Kidney glomerular epithelial cell (primary cell): ENCODE measurements at places on chromosomes 3 and 15.

- no peak for DNase-seq
Measured at GRCh38 chr3:66466606-66467270, 34.1 kb downstream of the LRIG1 start.

DNA sequence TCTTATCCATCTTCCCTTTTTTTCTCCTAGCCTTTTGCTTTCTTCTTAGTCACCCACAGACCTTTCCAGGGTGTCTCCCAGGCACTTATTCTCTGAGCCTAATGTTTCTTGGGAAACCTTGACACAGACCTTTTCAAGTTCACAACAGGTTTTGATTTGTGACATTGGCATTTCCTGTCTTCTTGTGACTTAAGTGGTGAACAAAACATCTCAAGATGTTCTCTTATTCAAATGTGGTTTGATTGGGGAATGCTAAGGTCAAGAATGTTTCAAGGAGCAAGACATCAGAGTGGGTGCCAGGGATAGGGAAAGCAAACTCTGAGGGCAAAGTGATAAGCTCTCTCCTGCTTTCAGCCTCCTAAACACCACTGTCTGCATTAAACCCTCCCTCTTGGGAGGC, 68.2 kb upstream of the GSK3B start:
- DNase-seq, result no peak

- DNase-seq, result no peak
Measured at GRCh38 chr15:69543681-69544364, 91.2 kb downstream of the RPLP1 start.

- peak; percentile 0 for DNase-seq
Measured at GRCh38 chr3:140842984-140843649, 98.5 kb upstream of the SLC25A36 start.

GRCh38 chr3:105730801-105731354, 137.9 kb downstream of the CBLB start:
- DNase-seq, result no peak

- DNase-seq, result no peak
Measured at GRCh38 chr3:158407844-158408517, 163.0 kb upstream of the MLF1 start.

- DNase-seq, result peak; percentile 88
Measured at GRCh38 chr3:188950832-188951489, 220.8 kb upstream of the TPRG1 start.

- no peak for DNase-seq
Measured at GRCh38 chr15:85753261-85753660, 41.5 kb downstream of the KLHL25 start.

GRCh38 chr3:100081311-100081710, 33.0 kb downstream of the FILIP1L start:
- no peak for DNase-seq

GRCh38 chr3:179179979-179180759, 32.0 kb downstream of the PIK3CA start:
- no peak for DNase-seq

DNA sequence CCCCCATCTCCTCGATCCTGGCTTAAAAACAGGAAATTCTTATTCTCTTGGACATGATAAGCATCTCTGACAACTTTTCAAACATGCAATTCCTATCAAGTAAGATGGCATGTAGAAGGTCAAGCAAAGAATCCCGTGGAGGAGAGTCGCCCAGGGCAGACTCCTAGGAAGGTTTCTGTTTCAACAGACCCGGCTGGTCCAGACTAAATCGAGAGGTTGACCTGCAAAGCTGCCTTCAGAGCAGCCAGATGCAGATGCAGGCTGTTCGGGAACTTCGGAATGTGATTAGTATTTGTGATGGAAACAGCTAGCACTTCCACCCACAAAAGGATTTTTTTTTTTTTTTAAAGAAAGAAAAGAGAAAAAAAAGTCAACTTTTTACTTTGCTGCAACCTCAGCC, 216.8 kb downstream of the NR1D2 start:
- no peak for DNase-seq

- no peak for DNase-seq
Measured at GRCh38 chr3:54533856-54534255, 394.0 kb downstream of the LRTM1 start.

- peak; percentile 95 for DNase-seq
Measured at GRCh38 chr15:40266828-40267304, 16.0 kb downstream of the ANKRD63 start.

GRCh38 chr15:67506775-67507747, 13.9 kb upstream of the C15orf61 start:
- DNase-seq, result no peak

DNA sequence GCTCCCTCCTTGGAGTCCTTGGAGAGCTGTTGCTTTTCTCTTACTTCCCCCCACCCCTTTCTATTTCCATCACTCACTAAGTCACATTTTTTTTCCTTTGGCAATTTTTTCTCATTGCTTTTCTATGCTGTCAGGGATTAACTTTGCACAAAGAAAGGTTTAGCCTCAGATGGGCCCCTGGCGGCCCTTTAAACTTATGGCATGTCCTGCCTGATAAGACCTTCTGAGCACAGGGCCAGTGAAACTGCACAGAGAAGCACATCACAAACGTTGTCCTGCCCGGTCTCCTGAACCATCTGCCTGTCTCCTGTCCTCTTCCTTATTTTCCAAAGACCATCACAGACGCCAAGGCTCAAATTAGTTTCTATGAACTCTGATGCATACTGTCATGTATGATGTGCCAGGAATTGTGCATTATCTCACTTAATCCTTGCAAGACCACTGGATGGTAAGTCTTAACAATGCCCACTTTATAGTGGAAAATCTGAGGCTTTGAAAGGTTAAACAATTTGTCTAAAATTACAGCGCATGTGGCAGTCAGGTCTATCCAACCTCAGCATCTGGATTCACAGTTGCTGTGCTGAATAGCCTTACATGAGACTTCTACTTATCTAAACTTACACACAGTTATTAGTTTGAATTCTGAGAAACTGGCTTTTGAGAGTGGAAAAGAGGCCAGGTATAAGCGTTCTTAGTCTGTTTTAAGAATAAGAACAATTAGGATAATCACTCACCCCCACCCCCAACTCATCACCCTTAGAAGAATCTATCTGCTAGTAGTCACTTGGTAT, 648.1 kb downstream of the NTRK3 start:
- DNase-seq, result no peak

DNA sequence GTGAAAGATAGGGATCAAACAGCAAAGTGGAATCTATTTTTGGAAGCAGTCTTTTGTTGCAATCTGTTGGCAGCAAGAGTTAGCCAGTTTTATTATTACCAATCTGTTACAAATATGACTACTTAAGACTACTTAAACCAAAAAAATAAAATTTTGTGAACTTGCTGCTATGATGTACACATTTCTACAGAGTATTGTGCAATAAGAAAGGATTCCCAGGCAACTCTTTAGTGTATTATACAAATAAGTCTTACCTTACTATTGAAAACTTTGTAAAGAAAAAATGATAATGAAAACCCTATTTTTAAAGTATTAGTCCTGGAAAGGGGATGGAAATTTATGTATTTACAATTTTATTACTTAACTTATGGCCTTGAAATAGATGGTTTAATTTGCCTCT, 44.7 kb downstream of the CADM2 start:
- no peak for DNase-seq

DNA sequence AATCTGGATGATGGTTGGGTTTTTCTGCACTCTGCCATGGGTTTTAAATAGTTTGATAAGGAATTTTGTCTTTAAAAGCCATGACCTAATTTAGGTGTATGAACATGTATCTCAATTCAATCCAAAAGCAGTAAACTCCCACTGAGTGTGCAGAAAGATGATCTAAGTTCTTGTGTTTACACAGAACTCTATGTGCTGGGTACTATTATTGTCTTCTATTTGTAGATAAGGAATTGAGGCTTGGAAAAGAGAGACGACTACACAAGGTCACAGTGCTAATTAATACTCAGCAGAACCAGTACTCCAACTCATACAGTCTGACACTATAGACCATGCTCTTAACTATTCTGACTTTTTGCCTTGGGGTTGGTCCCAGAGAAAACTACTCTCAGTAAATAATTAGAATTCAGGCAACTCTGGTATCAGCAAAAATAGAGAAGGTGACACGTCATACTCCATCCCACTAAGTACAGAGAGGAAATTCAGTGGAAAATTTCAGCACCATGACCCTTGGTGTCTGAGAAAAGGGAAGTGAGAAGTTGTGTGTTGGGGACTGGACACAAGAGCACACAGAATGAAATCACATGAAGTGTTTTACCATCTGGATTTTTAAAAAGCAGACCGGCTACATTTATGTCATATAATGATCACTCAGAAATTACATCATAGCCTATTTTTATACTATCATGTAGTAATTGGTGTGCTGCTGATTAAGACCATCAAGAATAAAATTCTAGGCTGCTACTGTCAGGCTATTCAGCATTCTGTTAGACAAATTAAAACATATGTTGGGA, 18.3 kb upstream of the MYH15 start:
- DNase-seq, result no peak

DNA sequence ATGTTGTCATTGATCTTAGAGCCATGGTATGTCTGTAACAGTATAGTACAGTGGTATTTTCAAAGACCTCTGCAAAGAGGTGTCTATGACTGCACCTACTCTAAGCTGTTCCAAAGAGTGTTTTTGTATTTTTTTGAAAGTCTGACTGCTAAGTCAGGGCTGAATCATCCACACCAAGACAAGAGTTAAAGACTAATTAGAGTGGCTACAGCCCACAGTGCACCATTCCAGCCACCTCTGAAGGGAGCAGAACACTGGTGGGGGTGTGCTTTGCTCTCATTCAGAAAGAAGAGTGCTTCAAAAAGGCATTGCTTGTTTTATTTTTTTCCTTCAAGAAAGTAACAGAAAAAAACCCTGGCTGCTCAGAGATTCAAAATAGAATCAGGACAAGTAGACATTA, 301.4 kb downstream of the GABRG3 start:
- DNase-seq, result no peak

GRCh38 chr3:149658744-149659497, 1.1 kb upstream of the WWTR1 start:
- DNase-seq, result no peak

GRCh38 chr15:87971076-87971475, 285.5 kb downstream of the NTRK3 start:
- no peak for DNase-seq

- no peak for DNase-seq
Measured at GRCh38 chr3:23760871-23761373, 44.8 kb upstream of the UBE2E1 start.

- DNase-seq, result no peak
Measured at GRCh38 chr3:41364736-41365135, 165.4 kb downstream of the CTNNB1 start.

DNA sequence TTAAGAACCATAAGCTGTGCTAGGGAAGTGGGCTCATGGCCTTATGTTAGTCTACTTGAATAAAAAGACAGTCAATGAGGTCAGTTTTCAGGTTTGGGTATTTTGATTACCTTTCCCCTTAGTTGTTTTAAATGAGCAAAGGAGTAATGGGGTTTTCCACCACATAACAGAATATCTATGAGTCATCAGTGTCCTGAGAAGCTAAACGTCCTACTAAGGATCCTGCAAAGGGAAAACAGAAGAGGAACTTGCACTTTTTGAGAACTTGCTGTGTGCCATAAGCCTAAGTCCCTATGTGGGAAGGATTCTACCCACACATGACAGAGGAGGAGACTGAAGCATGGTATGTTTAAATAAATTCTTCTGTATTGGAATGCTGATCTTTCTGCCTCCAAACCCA, 292.8 kb upstream of the TMC3 start:
- DNase-seq, result no peak

DNA sequence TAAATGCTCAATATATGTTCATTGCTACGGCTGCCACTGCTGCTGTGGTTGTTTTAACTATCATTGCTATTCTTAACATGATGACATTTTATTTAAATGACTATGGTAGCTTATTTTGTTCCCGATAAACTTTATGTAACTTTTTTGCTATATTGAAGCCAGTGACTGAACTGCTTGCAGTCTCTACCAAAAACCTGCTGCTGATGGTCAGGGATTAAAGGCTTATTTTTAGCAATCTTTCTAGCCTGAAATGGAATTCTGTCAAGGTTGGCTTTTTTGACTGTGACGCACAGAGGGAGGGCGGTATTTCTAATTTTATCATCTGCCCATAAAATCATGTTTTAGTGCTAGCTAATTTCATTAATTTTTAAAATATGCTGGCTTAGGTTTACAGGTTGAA, 271.8 kb downstream of the KCNH8 start:
- no peak for DNase-seq

DNA sequence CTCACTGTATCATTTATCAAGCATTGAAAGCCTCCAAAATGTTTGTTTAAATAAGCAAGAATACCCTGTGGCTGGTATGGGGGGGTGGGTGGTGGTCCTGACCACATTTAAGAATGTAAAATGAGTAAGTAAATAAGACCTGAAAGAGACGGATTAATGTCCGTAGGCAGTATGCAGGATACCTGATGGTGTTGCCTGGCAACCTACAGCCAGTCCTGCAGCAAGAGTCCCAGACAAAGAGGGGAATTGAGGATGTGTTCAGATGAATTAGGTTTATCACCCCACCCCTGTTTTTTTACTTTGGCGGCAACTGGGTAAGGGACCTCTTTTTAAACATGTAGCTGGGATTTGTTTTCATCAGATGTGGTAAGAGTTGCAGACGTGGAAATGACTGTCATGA, 99.8 kb upstream of the BFSP2 start:
- no peak for DNase-seq

GRCh38 chr15:92662762-92663161, 7.2 kb upstream of the FAM174B start:
- no peak for DNase-seq
